Osteoblast (primary cell): ENCODE measurements at places on chromosomes 16 and 17. TPM values are rescaled to one million over a fixed set of nuclear protein-coding genes. Genes with fewer than 3 reads are reported as not detected.

DNA sequence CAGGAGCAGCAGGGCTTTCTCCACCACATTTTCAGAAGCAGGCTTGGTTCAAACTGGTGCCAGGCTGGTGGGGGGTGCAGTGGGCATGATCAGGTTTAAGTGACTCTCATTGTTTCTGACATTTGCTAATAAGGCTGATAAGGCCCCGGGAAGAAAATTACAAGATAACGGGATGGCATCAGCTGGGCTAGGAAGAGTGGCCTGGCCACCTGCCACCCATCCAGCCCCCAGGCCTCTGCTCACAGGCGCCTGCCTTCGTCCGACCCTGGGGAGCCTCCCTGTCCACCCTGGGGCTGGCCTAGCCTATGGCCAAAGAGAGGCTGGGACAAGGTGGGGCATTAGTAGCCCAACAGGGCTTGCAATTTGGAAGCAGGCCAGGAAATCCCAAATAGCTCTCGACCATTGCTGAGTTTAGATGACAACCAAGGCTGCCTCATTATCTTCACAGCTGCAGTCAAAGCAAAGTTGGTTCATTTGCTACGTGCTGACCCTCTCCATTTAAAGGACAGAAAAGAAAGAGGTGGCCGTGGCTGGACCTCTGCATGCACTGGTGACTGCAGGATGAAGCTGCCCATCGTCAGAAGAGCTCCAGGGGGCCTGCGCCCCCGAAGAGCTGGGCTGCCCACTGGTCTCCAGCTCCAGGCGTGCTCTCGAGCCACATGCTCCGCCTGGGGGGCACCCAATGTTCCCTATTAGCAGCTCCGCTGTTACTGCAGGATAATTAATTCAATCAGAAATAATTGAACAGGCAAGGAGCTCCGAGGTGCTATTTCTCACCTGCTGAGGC is 44.9 kb downstream of the PEMT start:
- DNase-seq, result no peak

DNA sequence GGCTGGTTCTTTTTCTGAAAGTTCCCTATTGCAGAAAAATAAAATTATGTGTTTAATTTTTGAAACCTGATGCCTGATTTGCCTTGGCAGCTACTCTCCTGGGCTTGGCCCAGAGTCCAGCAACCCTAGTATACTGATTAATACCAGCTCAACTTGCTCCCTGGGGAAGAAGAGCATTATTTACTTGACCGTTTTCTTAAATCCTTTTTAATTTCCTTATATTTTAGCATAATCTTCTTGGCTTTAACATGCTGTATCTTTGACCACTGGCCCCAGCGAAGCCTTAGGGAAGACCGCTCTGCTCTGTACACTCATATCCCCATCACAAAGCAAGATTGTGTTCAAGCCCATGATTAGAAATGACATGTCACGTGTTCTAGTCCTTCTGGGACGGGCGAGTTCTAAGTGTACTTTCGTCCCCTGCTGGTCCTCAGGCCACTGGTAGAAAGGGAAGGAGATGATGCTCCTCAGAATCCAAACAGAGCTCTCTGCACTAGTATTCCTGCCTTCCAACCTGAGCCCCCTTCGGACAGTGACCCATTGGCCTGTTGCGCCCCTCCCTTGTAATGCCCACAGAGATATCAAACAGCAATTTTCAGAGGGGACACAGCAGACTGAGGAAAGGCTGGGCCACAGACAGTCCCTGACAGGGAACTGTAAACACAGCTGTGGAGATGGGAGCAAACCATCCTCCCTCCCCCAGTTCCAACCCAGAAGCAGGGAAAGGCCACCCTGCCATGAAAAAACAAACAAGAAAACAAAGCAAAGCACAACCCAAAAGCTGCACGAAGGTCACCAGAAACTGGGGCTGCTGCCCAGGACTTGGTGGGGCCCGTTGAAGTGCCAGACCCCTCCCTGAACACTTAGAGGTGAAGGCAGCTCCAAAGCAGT is 4.3 kb upstream of the EZH1 start:
- no peak for DNase-seq

- DNase-seq, result peak; percentile 57
Observed at GRCh38 chr17:1509290-1509881, 7.0 kb downstream of the INPP5K start.

Gene TENT4B
- total RNA-seq, result 8.5 and 10.1 TPM in 2 replicates

GRCh38 chr17:45895969-45896785 is 1.8 kb downstream of the MAPT start:
- DNase-seq, result peak; percentile 79

Gene PCGF2
- 3.3 and 5.0 TPM in 2 replicates for total RNA-seq

- no peak for DNase-seq
Observed at GRCh38 chr17:35559495-35560210, 966 bp downstream of the SLFN14 start.

Gene TMC7
- 1.1 and 1.5 TPM in 2 replicates for total RNA-seq

GRCh38 chr16:4204521-4204920 is 37.4 kb downstream of the SRL start:
- no peak for DNase-seq

Gene GLTPD2
- total RNA-seq, result not detected in 2 replicates

GRCh38 chr16:4426021-4426684 is 485 bp downstream of the DNAJA3 start:
- DNase-seq, result peak; percentile 51

- no peak for DNase-seq
Observed at GRCh38 chr17:80337195-80337895, 76.7 kb downstream of the RNF213 start.

DNA sequence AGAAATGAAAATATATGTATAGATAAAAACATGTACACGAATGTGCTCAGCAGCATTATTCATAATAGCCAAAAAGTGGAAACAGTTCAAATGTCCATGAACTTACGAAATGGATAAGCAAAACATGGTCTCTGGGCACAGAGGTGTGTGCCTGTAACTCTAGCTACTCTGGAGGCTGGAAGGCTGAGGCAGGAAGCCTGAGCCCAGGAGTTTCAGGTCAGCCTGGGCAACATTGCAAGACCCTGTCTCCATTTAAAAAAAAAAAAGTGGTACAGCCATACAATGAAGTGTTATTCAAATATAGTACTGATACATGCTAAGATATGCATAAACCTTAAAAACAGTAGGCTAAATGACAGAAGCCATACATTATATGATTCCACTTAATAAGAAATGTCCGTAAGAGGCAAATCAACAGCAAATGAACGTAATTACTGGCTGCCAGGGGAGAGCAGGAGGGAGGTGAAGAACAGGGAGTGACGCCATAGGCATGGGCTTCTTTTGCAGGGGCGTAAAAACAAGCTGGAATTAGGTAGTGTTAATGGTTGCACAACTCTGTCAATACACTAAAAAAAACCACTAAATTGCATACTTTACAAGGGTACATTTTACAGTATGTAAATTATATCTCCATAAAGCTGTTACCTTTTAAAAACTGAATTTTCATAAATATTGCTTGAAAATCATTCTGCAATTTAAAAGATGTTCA is 87.2 kb upstream of the PLEKHM1 start:
- DNase-seq, result no peak

Gene SLC47A1
- 0.88 and 1.1 TPM in 2 replicates for total RNA-seq

Gene ZNF423
- total RNA-seq, result 11.6 and 18.3 TPM in 2 replicates

Gene CACNG4
- total RNA-seq, result not detected in 2 replicates

GRCh38 chr17:78144736-78145641 is 1.2 kb upstream of the C17orf99 start:
- peak; percentile 78 for DNase-seq

DNA sequence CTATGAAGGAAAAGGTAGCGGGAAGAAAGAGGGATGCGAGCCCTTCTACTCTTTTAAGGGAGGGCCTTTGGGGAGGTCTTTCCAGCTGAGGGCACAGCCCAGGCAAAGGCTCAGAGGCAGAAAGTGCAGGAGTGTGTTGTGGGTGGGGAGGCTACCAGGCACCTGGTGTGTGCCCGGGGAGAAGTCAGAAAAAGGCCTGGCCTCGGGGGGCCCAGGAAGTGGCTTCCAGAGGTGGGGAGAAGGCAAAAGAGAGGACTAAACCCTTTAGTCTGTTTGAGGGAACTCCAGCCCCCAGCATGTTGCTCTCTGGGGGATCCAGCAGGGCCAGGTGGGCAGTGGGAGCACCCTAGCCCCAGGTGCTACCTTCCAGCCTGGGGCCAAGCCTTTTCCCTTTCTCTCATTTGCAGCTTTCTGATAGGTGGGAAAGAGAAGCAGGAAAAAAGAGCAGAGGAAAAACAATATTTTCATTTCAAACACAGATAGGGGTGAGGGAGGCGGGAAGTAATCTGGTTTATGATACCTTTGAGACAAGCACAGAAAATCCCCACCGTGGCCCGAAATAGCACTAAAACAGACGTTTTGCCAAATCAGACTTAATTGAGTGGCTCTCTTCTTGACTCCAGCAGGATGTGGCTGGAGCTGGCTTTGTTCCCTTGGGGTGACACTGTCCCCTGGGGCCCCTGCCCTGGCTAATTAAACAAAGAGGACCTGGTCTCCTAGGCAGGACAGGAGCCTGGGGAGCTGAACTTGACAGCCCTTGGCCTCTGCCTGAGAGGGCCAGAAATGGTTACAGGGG is 10.4 kb downstream of the RAI1 start:
- peak; percentile 88 for DNase-seq

DNA sequence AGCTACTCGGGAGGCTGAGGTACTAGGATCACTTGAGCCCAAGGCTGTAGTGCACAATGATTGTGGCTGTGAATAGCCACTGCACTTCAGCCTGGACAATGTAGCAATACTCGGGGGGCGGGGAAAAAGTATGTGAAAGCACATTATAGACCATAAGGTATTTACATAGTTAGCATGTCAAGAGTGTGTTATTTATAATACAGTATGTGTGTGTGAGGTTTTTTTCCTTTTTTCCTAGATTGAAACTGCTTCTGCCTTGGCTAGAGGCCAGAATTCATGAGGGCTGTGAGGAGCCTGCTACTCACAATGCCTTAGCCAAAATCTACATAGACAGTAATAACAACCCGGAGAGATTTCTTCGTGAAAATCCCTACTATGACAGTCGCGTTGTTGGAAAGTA is 30.5 kb downstream of the PTRH2 start:
- DNase-seq, result no peak

Gene CMTM4
- 42.7 and 52.5 TPM in 2 replicates for total RNA-seq

Gene MYCBPAP
- total RNA-seq, result 0.36 and 0.88 TPM in 2 replicates

DNA sequence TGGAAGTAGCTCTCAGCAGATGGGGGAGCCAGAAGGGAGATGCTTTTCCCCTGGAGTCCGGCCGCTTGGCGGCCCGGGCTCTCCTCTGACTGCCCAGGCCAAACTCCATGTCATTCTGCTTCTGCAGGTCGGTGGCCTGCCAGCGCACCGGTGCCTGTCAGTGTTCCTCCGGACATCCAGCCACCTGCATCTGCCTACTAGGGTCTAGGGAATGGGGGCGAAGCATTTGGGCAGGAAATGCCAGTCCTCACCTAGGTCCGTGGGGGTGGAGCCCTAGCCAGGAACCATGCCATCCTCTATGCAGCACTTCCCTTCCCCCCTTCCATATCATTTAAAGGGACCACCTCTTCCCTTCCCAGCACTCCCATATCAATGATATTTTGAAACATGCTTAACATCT is 34.2 kb downstream of the GJC1 start:
- DNase-seq, result no peak

Gene KRTAP9-7
- total RNA-seq, result not detected in 2 replicates

- no peak for DNase-seq
Observed at GRCh38 chr17:49431743-49432142, 17.1 kb upstream of the PHB1 start.

DNA sequence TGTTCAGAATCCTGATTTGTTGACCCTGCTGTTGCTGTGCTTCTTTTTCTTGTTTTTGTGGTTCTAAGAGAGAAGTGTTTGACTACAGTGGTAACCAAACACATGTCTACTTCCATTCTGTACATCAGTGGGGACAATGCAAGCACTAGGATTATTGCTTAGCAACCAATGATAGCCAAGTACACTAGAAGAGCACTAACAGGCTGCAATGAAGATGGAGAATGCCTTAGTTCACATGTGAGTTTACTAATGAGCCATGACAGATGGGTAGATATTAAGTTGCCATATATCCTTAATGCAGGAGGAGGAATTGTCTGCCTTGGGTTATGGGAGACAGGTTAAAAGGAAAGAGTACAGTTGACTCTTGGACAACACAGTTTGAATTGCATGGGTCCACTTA is 8.3 kb downstream of the EFCAB5 start:
- DNase-seq, result no peak

DNA sequence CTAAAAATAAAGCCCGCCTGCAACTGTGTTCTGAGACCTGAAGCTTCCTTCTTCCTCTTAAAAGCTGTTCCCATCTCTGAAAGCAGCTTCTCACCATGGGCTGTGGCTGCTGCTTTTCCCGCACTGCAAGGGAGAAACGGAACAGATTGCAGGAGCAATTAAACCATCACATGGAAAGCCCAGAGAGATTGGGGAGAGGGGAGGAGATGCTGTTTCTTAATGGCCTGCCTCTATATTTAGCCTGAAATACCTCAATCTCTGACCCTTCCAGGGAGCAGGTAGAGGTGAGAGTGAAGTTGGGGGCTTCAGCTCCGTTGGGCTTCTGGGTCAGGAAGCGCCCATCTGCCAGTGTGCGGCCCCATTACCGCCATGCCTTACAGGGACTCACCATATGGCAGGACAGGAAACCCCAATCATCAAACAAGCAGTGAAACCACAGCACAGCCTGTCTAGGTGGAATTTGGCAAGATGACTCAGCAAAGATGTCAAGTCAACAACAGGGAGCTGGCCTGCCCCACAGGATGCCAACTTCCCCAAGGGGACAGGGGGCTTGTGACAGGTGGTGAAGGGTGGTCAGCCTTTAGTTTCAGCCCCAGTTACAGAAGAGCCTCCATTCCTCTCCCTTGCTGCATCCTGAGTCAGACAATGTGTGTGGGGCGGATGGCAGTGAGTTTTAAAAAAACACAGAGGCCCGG is 286.6 kb upstream of the CCL2 start:
- DNase-seq, result no peak

Gene TMEM235
- total RNA-seq, result not detected in 2 replicates

DNA sequence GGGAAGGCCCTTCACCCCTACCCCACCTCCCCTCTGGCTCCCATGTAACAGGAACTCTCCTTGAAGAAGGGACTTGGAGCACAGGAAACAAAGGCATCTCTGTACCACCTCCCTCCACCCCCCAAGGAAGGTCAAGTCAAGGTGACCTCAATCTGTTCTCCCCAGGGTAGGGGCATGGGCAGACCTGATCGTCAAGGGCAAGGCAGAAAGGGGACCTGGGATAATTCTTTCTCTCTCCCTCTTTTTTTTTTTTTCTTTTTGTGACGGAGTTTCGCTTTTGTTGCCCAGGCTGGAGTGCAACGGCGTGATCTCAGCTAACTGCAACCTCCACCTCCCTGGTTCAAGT is 4.3 kb upstream of the STAT5A start:
- DNase-seq, result peak; percentile 41

- DNase-seq, result peak; percentile 89
Observed at GRCh38 chr16:85583491-85584181, 29.5 kb upstream of the GSE1 start.
